Effector memory CD4-positive, alpha-beta T cell (primary cell): ENCODE measurements at places on chromosomes 12 and 14.

GRCh38 chr12:110966081-110966760 lies 45.8 kb upstream of the MYL2 start:
- H3K27ac ChIP-seq = no peak overlapping the region
- H3K36me3 ChIP-seq = no peaks in the 10 kb centered on the region
- no peak for DNase-seq
- no peak overlapping the region for H3K4me3 ChIP-seq
- H3K4me1 ChIP-seq = no peaks in the 10 kb centered on the region

DNA sequence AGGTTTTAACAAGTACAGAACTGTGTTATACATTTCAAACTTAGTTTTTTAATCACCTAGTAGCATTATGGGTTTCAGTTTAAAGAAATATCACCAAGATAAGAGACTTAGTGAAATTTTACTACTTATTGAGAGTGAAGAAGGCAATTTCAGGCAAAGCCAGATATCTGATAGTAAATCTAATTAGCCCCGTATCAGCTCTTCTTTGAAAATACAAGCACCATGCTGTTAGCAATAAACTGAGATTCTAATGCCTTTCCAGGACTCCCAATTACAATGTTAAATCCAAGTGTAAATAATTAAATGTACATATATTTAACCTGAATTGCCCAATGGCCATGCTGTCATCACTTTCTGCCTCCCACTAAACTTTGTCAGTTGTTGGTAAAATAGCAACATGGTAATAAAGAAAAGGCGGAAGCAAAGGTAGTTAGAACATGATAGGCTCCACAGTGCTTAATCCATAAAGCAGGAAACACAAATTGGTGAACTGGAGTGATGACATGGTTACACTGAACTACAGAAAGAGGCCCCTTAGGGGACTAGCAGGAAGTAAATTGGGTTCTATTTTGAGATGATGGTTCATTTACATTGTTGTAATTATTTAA lies 646.1 kb downstream of the C12orf50 start:
- no peak overlapping the region for H3K27ac ChIP-seq
- DNase-seq = no peak
- no peak overlapping the region for H3K4me3 ChIP-seq
- no peaks in the 10 kb centered on the region for H3K27me3 ChIP-seq
- no peaks in the 10 kb centered on the region for H3K4me1 ChIP-seq

- no peak for DNase-seq
- H3K36me3 ChIP-seq = no peaks in the 10 kb centered on the region
- H3K27me3 ChIP-seq = no peaks in the 10 kb centered on the region
- no peaks in the 10 kb centered on the region for H3K4me1 ChIP-seq
Measured at GRCh38 chr12:63495974-63496373, 172.3 kb downstream of the DPY19L2 start.

- H3K36me3 ChIP-seq = no peaks in the 10 kb centered on the region
- H3K4me1 ChIP-seq = no peaks in the 10 kb centered on the region
- DNase-seq = no peak
- H3K4me3 ChIP-seq = no peak overlapping the region
- H3K27me3 ChIP-seq = no peaks in the 10 kb centered on the region
Measured at GRCh38 chr14:44529026-44529425, 21.9 kb upstream of the FSCB start.

DNA sequence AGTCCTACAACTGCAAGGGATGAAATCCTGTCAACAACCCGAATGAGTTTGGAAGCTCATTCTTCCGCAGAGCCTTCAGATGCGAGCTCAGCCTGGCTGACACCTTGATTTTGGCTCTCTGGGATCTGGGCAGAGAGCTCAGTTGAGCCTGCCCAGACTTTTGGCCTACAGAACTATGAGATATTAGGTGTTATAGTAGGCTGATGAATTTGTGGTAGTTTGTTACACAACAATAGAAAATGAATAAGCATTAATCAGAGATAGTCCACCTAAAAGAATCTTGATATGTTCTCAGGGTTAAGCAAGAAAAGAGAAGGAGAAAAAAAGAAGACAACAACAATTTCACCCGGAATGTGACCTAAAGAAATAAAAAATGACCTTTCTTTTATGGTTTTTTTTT lies 30.4 kb upstream of the GZMB start:
- H3K4me3 ChIP-seq = no peak overlapping the region
- DNase-seq = no peak
- H3K4me1 ChIP-seq = peaks cover 11% of the 10 kb centered on the region
- H3K27me3 ChIP-seq = no peaks in the 10 kb centered on the region
- H3K27ac ChIP-seq = no peak overlapping the region
- no peaks in the 10 kb centered on the region for H3K36me3 ChIP-seq
